Fibroblast of mammary gland (primary cell): ENCODE measurements at places on chromosomes 7 and 10.
A peak's percentile ranks its signal among the peaks of the same experiment; 100 is the strongest.

DNA sequence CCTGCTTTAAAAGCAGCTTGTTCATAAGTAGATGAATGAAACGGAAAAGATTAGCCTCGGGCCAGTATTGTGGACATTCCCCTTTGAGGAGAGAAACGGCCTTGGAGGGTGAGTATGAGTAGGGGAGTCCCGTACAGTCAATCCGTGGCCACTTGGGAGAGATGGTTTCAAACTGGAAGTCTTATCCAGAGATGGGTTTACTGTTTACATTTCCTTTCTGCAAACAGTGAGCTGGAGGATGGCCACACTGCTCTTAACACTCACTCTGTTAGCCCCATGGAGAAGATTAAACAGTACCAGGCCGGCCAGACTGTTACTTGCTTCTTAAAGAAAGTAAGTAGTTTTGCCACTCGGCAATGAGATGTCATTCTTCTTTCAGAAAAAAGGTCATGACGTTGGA is 20.3 kb downstream of the CALHM2 start:
- DNase-seq: no peak

DNA sequence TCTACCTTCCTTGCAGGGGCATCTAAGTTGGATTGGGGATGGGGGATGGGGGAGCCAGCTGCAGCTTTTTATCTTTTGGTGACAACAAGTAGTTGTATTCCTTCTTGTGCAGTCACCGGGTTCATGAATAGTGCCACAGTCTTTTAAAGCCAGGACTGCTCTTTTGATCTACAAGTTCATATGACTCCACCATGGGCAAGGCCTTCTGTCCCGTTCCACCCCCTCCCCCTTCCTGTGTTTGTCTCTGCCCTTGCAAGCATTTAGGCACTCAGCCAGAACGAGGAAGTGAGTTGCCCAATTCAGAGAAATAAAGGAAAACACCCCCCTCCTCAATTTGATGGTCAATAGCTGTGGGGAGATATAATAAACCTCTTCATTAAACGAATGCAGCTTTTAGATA is 44.8 kb upstream of the EGR2 start:
- DNase-seq: no peak

GRCh38 chr10:130236711-130237110 is 100.5 kb downstream of the GLRX3 start:
- no peak for DNase-seq

GRCh38 chr10:124671486-124672075 is 72.6 kb downstream of the FAM53B start:
- DNase-seq: peak; percentile 69

DNA sequence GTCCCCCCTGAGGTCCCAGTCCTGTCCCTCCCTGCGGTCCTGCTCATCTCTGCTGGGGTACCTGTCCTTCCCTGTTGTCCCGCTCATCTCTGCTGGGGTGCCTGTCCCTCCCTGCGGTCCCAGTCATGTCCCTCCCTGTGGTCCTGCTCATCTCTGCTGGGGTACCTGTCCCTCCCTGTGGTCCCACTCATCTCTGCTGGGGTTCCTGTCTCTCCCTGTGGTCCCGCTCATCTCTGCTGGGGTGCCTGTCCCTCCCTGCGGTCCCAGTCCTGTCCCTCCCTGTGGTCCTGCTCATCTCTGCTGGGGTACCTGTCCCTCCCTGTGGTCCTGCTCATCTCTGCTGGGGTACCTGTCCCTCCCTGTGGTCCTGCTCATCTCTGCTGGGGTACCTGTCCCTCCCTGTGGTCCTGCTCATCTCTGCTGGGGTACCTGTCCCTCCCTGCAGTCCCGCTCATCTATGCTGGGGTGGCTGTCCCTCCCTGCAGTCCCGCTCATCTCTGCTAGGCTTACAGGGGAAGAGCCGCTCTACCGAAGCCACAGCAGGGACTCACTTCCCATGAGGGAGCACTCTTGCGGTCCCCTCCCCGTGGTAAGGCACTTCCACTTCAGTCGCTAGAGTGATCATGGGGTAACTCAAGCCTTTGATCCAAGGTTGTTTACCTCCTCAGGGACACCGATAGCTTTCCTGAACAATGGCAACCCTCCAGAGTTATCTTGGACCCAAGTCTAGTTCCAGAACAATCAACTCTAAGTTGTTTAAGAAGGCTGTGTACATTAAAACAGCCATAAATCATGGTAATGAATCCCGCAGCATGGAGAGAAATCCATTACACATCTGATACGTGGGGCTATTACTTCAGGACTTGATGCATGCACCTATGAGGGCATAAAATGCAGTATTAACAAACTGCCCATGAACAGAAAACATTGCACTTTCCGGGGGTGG is 46.8 kb upstream of the MNX1 start:
- DNase-seq: no peak

DNA sequence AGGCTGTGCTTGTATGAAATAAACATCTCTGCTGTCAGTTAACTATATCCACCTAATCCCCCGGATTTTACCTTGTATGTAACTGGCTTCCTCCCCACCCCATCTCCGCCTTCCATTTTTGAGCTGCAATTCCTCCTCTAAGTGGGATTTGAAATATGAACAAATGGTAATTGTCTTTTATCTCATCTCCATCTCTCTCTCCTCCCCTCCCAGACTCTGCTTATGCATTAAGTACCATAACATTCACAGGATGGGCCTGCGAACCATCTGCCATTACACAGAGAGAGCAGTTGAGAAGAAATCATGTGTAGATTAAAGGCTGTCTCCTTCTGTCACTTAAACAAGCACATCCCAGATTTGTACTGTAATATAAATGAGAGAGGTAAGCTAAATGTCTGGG is 1169.9 kb downstream of the TYW1 start:
- no peak for DNase-seq

DNA sequence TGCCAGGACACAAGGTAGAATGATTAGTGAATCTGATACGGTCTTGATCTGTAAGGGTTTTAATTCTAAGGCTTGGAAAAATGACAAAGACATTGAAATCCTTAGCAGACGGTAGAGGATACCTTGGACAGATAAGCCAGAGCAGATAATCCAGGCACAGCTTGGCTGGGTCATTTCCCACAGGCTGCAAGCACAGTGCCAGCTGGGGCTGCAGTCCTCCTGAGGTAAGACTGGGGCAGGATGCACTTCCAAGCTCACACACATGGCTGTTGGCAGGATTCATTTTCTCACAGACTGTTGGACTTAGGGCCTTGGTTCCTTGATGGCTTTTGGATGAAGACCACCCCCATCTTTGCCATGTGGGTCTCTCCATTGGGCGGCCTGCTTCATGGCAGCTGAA is 63.2 kb upstream of the BMPER start:
- DNase-seq: no peak

DNA sequence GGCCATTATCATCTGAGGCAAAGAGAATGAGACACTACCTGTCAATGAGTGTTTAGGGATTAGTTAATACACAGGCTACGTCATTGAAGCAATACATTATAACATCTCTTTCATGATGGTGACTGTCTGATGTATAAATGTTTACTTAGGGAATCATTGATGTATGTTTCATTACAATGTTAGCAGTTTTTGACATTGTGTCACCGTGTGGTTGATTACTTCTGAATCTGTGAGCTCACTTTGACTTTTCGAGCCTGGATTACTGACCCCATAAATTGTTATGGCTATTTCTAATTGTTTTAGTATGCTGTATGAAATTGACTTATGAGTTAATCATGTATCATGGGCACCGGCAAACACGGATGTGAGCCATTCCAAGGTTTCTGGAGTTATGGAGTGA is 494.0 kb downstream of the MAGI2 start:
- peak; percentile 22 for DNase-seq

GRCh38 chr10:14146501-14146900 is 184.2 kb downstream of the FRMD4A start:
- DNase-seq: peak; percentile 10

DNA sequence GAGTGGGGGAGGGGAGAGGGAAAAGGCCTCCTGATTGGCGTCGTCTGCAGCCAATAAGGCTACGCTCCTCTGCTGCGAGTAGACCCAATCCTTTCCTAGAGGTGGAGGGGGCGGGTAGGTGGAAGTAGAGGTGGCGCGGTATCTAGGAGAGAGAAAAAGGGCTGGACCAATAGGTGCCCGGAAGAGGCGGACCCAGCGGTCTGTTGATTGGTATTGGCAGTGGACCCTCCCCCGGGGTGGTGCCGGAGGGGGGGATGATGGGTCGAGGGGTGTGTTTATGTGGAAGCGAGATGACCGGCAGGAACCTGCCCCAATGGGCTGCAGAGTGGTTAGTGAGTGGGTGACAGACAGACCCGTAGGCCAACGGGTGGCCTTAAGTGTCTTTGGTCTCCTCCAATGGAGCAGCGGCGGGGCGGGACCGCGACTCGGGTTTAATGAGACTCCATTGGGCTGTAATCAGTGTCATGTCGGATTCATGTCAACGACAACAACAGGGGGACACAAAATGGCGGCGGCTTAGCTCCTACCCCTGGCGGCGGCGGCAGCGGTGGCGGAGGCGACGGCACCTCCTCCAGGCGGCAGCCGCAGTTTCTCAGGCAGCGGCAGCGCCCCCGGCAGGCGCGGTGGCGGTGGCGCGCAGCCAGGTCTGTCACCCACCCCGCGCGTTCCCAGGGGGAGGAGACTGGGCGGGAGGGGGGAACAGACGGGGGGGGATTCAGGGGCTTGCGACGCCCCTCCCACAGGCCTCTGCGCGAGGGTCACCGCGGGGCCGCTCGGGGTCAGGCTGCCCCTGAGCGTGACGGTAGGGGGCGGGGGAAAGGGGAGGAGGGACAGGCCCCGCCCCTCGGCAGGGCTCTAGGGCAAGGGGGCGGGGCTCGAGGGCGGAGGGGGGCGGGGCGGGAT is at the start of gene KAT6B:
Gene KAT6B (plus strand): TSS at position 459 of the 903 bp plus-strand sequence. CDS start 16,258 bp downstream, outside the sequence.
- DNase-seq: peak; percentile 100

GRCh38 chr10:72697716-72698115 is 5.8 kb downstream of the MCU start:
- peak; percentile 40 for DNase-seq

DNA sequence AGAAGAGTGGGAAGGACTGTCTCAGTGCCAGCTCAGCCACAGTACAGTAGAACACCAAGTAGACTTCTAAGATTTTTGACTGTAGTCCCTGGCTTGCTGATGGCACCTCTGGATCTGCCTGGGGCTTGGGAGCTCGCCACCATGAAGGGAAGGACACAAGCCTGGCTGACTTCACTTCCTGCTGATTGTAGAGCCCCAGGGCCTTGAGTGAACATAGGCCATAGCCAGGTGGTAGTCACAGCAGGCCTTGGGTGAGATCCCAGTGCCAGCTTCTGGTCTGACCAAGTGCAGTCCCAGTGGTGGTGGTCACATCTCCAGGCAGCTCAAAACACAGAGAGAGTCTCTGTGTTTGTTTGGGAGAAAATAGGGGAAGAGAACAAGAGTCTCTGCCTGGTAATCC is 57.6 kb upstream of the HBP1 start:
- no peak for DNase-seq

DNA sequence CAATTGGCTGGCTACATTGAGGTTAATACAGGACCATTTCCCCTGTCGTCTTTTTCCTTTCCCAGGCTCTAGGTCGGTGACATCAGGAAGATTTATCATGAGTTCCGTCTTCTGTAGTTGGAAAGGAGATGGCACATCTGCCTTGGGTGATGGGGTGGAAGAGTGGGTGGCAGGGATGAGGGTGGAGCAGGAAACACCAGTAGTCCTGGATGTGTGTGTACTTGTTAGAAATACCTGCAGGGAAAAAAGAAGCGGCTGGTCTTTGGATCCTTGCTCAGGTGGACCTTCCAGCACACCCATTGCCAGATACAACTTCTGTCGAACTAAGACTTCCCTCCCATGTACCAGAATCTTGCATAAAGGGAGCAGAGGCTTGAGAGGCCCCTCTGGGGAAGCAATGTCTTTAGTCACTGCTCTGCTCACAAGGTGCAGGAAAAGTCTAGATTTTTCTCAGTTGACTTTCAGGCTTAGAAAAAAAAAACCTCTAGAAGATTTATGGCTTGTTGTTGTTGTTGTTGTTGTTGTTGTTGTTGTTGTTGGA is 516.8 kb upstream of the GALNT17 start:
- no peak for DNase-seq

DNA sequence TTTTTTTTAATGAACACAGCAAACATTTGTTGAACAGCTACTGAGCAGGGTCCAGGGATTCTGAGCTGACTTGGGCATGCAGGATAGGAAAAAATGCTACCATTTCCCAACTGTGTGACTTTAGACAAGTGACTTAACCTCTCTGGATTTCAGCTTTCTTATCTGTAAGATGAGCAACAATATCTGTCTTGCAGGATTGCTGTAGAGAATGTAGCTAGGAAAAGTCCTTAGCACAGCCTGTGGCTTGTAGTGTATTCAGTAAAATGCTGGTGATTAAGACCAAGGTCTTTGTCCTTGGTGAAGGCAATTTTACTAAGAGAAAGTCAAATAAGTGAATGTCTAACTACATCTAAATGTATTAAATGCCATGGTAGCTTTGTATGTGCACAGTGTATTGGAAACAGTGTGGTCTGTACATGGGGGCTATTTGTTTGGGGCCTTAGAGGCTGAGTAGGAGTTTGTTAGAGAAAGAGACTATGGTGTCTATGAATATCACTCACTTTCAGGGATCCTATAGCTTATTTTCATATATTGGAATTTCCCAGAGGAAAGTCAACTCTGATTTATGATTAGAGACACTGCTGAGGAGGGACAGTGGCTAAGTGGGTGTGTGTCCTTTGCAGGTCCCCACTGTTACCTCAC is 118.9 kb downstream of the CDH23 start:
- no peak for DNase-seq

DNA sequence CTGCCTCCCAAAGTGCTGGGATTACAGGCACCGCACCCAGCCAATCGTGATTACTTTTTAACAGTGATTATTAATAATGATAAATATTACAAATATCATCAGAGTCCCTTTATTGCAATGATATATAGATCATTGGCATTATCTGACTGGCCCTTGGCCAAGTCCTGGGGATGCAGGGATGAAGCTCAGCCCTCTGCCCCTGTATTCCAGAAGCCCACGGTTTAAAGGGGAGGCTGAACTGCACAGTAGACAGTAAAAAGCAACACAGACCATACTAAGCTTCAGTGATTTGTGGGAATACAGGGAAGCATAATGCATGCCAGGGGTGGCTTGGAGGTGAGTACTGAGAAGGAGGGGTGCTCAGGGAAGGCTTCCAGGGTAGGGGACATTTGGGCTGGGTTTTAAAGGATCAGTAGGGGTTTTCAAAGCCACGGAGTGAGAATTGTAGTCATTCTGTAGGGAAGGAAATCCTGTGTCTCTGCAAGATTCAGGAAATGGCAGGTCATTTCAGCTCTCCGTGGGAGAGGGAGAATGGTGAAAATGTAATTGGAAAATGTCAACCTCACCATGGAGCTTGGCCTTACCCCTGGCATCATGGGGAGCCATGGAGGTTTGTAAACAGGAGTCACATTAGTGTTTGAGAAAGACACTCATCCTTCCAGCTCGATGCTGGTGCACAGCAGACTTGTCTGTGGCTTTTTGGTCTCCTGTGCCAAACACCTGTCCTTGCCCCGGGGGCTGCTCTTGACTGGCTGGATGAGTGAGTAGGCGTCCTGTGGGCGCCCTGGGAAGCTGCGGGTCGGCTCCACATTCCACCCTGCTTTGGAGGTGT is 8.8 kb downstream of the ADAMTS14 start:
- DNase-seq: no peak

DNA sequence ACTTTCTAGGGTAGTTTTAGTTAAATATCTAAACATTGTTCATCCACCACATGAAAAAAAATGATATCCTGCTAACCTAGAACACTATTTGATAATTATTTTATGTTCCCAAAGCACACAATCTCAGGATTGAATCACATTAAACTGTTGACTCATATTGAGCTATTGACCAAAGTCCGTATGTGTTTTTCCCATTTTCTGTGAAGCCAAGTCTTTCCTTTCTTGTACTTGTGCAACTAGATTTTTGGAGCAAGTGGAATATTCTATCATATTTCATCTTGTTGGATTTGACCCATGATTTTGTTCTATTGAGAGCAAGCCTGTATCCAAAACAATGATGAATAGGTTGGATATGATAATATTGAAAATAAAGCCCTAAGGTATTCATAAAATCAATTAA is 164.6 kb downstream of the SKAP2 start:
- peak; percentile 67 for DNase-seq
